Natural killer cell (primary cell): ENCODE measurements at places on chromosomes 3 and 15.

DNA sequence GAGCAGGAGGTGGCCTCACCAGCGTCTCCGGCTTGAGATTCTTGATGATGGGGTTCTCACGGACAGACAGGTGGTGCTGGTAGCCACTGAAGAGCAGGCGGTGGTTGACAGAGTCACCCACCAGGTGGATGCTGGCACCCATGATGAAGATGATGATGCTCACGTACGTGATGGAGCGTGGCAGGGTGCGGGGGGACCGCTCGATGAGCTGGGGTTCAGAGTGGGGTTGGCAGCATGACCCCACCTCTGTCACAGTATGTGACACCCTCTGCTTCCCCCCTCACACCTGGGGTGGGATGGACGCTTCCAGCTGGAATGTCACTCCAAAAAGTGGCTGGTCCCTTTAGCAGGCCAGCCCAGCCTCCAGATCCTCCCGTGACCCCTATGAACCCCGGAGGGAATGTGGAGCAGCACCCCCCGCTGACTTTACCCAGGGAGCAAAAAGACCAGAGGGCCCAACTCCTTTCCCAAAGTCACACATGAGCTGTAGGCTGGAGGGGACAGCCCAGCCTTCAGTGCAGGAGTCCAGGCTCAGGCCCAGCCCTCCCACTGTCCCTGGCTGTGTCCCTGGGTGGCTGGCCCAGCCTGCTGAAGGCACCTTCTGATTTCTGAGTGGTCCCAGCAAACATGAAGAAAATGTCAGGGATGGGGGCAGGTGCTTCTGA is 6.7 kb upstream of the CALML4 start:
- H3K4me3 ChIP-seq = no peak overlapping the region
- no peak for DNase-seq
- peaks cover 4% of the 10 kb centered on the region for H3K36me3 ChIP-seq
- H3K27ac ChIP-seq = no peak overlapping the region

GRCh38 chr3:146834917-146835316 is 229.8 kb upstream of the PLSCR5 start:
- no peak overlapping the region for H3K27ac ChIP-seq
- no peaks in the 10 kb centered on the region for H3K4me1 ChIP-seq
- H3K27me3 ChIP-seq = no peaks in the 10 kb centered on the region
- H3K36me3 ChIP-seq = no peaks in the 10 kb centered on the region
- no peak for DNase-seq
- H3K4me3 ChIP-seq = no peak overlapping the region

DNA sequence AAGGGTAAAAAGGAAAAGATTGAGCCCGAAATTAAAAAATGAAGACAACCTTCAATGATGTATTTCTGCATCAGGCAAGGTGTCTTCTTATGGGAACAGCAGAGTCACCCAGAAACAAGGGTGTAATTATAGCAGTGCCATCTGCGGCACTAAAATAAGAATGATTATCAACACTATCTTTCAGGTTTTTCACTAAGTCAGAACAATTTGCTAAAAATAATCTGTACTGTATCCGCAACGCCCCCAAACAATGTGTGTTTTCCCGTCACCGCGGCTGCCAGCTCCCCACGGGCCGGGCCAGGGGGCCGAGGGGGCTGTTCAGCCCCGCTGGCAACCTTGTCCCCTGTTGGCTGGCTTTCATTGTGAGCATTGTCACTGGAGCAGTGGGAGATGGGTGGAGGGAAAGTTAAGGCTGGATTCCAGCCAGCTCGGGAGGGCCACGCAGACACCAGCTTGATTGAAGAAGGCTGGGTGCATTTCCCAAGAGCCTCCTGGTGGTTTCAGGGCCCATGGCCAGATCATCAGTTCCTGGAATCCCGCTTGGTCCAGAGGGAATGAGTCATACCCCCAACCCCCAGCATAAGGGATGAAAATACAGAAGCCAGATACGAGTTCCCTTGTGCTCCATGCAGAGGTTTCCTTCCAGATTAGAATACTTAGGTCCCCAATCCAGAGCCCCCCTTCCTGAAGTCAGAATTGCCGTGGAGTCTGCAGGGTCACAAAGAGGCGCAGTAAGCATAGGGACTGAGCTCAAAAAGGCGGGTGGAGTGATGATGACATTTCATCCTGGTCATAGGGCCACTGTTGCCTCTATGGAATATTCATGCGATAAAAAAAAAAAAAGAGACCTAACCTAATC is 90.2 kb upstream of the KLF13 start:
- H3K27ac ChIP-seq = no peak overlapping the region
- peaks cover 6% of the 10 kb centered on the region for H3K4me1 ChIP-seq

GRCh38 chr3:41182504-41183059 is 16.7 kb upstream of the CTNNB1 start:
- no peak overlapping the region for H3K27ac ChIP-seq
- no peaks in the 10 kb centered on the region for H3K27me3 ChIP-seq
- no peaks in the 10 kb centered on the region for H3K36me3 ChIP-seq
- H3K4me1 ChIP-seq = no peaks in the 10 kb centered on the region
- DNase-seq = no peak
- H3K4me3 ChIP-seq = no peak overlapping the region

- no peaks in the 10 kb centered on the region for H3K27me3 ChIP-seq
- peaks cover 71% of the 10 kb centered on the region for H3K36me3 ChIP-seq
- no peaks in the 10 kb centered on the region for H3K4me1 ChIP-seq
- no peak for DNase-seq
Observed at GRCh38 chr3:52645549-52645948, 40.2 kb downstream of the PBRM1 start.

- no peaks in the 10 kb centered on the region for H3K27me3 ChIP-seq
- H3K36me3 ChIP-seq = no peaks in the 10 kb centered on the region
- H3K4me3 ChIP-seq = no peak overlapping the region
- DNase-seq = no peak
- no peaks in the 10 kb centered on the region for H3K4me1 ChIP-seq
- no peak overlapping the region for H3K27ac ChIP-seq
Observed at GRCh38 chr15:36371509-36371908, 207.9 kb upstream of the CDIN1 start.

DNA sequence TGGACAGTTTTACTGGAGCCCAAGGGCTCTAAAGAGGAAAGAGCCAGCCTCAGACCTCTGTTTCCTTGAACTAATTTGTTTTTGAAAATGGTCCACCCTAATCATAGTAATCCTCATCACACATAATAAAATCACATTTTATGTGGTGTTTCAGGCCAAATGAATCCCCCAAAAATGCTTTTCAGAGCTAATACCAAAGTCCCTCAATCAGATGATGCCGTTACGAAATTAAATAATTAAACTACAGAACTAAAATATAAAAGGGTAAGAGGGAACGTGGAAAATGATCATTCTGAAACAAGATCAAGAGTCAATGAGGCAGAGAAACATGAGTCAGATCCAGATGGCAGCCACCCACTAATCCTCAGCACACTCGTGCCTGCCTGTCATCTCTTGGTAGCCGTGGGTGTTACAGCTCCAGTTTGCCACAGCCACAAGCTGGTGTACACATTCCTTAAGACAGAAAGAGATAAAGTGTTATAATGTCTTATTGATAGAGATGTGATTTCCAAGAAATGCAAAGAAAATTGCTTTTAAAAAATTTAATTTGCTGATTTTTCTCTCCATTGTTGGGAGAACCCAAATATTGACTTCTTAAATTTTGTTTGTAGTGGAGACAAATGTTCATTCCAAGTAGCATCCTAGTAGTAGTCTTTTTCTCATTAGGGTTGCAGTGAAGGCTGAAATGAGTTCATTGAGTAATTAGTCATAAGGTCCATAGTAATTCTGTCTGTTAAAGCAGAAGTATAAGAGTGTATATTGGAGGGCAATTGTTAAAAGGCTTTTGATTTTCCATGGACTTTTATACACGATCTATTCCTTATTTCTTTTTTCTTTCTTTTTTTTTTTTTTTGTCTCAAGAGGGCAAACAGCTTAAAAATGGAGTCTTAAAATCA is 104.2 kb downstream of the AGBL1 start:
- no peaks in the 10 kb centered on the region for H3K36me3 ChIP-seq
- no peaks in the 10 kb centered on the region for H3K4me1 ChIP-seq
- no peak for DNase-seq
- H3K4me3 ChIP-seq = no peak overlapping the region
